8988T (cell line): ENCODE measurements at places on chromosomes 6 and 20.

DNA sequence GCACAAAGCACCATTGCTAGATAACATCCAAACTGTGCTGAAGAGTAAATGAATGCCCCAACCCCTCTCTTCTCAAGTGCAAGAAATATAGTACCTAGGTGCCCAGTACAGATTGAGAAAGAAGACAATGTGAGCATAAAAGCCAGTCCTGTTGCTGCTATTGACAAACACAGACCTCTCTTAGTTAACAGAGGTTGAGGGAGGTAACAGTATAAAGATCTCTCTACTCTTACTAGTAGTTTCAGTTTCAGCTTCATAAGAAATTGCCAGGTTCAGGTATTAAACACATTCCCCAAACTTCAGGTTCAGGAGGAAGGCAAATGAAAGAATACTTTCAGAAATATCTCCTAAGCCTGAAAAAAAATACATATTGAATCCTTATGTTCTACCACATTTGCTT lies 31.4 kb downstream of the TBC1D32 start:
- no peak for DNase-seq

DNA sequence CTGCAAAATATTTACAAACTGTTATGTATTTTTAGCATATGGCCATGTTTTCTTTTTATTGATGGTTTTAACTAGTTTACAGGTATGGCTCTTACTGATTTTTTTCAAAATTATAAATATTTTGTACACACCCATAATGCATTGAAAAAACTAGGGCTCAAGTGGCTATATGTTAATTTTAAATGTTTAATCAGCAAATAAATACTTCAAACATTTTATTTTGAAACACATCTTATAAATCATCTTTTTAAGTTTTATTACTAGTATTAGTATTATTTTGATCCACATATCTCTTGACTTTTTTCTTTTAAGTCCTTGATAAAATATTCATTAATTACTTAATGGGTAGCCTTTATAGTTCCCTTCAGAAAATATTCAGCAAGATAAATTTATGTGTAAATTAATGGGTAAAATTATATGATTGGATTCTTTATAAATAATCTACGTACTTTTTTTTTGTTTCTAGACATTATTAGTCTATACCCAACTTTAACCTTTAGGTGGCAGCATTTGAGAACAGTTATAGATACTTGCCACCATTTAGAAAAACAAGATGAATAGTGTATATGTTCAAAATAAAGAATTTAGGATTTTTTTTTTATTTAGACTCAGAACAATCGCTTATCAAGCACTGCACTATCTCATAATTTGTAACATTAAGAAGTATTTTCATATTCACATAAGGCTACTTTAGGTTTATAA lies 241.9 kb downstream of the ADGRB3 start:
- no peak for DNase-seq

DNA sequence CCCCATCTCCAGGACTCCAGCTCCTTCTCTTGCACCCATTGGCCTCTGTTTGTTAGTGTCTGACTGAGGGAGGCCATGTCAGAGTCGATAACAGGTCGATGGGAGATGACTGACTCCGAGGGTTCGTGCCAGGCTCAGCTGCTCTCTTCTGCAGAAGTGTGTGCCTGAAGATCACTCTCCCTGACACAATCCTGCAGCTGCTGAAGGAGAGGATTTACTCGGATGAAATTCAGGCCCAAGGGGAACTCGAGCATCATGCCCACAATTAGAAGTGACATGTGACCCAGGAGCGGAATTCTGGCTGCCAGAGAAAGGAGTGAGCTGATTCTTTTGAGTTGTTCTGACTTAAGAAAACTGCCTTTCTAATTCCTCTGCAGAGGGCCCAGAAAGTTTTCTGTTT lies 318.2 kb downstream of the MAFB start:
- no peak for DNase-seq

- no peak for DNase-seq
Observed at GRCh38 chr6:75268988-75269354, 15.6 kb downstream of the TMEM30A start.

GRCh38 chr6:12472601-12473038 lies 182.5 kb downstream of the EDN1 start:
- no peak for DNase-seq
